NCI-H1092 treated with DMSO at 0.1 percent for 48 hours (cell line): ENCODE measurements at places on chromosomes 13 and 19.

DNA sequence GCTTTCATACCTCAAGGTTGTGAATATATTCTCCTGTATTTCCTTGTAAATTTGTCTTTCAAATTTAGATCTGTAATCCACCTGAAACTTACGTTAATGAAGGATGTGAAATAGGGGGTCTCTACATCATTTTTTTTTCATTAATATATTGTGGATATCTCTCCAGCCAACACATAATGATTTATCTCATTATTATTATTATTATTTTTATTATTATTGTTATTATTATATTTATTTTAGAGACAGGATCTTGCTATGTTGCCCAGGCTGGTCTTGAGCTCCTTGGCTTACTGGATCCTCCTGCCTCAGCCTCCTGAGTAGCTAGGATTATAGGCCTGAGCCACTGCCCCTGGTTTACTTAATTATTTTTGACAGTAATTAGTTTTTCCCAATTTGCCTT is 4.3 kb upstream of the LIPE start:
- DNase-seq, result no peak

GRCh38 chr13:97142452-97142851 is 79.7 kb upstream of the MBNL2 start:
- DNase-seq, result no peak

GRCh38 chr19:44752816-44753625 is 4.5 kb downstream of the BCL3 start:
- DNase-seq, result peak; percentile 59

DNA sequence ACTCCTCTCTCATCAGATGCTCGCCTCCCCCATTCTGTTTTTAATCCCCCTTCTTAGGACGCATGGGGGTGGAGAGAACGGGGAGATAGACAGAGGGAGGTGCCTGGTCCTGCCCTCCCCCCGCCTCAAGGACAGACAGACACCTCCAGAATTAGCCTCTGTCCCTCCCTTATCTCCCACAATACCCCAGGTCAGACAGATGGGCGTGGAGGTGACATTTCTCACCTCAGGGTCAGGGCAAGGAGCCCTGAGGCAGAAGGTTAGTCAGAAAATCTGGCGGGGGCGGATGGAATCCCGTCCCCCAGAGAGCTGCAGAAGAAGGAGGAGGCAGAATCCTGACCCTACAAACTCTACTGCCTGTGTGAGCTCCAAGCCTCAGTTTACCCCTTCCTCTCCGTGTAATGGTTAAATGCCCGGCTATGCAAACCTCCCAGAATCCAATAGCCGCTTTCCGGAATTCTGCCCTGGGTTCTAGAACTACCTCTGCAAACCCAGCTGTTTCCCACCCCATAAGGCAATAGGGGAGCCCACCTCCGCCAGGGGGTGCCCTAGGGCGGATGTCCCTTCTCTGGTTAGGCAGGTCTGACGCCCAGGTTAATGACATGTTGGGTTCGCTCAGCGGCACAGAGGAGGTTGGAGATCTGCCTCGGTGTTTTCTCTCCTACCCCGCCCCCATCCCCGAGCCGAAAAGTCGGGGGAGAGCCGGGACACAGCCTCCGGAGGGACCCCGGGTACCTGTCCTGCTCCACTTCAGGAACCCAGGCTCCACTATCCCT is 900 bp downstream of the PPP1R13L start:
- DNase-seq, result no peak

DNA sequence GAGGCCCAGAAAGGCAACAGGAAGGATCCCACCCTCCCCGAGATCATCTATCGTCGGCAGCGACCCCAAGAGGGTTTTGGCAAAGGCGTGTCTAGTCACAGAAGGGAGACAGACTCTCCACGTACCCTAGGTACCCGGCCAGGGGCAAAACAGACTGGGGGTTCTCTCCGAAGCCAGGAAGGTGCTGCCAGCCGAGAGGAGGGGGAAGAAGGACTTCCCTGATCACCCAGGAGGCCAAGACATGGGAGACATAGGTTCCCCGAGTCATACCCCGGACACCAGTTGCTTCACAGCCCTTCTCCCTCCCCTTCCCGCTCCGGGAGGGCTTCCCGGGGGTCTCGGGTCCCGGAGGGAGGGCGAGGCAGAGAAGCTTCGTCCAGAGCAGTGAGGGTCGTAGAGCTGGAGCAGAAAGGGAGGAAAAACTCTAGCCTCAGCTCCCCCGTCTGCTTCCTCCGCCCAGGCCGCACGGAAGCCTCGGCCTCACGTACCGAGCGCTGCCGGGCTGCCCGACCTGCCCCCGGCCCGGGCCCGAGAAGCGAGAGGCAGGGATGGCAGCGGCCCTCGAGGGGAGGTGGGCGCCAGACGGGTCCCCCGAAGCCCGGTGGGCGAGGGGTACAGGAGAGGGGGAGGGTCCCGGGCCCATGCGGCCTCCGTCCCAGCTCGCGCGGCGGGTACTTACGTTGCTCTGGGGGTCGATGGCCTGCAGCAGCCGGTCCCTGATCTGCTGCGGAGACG is 644 bp downstream of the MED26 start:
- DNase-seq, result peak; percentile 14

- DNase-seq, result no peak
These were observed 7.9 kb downstream of the SLC25A23 start for GRCh38 chr19:6451583-6452222.

- DNase-seq, result no peak
These were observed 261.3 kb downstream of the DACH1 start for GRCh38 chr13:71605744-71606143.
